ENCODE measurements at places on chromosomes 12 and 14.

DNA sequence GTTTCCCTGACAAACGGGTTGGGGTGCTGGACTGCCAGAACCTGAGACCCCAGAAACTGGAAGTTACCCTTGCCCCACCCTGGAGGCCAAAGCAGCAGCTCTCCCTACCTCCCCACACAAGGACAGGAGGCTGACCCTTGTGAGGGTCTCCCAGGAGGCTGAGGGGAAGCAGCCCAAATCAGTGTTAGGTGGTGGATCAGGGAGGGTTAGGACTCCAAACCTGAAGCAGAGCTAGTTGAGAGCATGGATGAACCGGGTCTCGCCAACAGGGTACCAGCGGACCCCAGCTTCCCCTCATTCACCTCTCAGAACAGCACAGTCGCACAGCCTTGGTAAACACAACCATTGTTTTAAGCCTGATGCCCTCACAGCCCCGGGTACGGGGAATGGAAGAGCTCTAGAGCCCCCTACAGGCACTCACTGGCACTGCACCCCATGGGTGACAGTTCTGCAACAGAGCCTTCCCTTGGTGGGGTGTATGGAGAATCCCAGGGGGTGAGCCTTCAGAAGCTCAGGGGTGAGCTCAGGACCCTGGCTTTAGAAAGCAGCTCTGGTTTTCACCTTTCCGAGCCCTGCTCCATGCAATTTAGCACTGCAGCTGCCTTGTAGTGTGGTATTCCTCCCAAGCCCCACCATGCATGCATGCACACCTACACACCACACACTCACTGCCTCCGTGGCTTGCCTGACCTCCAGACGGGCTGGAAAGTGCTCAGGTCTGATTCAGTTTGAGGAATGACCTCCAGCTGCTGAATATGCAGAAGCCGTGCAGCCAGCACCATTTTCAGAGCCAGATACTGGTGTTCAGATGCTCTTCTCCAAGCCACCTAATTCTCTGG lies 11.2 kb downstream of the ESRRB start:
- peak; percentile 23 for DNase-seq

- DNase-seq, result no peak
These were observed 480.8 kb downstream of the RMST start for GRCh38 chr12:97943359-97943758.

- no peak for DNase-seq
These were observed 59.6 kb upstream of the LRTM2 start for GRCh38 chr12:1760566-1761382.

DNA sequence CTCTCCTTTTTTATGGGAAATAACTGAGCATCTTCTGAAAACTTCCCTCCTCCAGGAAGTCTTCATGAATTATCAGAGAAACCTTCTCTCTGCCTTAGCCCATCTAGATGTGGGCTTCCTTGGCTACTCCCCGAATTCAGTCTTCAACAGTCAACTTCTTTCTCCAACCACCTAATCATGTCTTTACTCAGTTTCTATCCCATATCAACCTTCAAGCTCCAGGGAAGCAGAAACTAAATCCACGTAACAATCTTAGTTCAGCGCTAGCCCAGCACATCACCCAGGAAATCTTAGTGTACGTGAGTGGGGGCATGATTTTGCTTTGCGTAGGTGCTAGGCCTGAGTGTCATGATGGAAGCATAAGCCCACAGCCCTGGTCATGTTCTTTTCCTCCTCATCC lies 12.7 kb upstream of the KRT77 start:
- no peak for DNase-seq

DNA sequence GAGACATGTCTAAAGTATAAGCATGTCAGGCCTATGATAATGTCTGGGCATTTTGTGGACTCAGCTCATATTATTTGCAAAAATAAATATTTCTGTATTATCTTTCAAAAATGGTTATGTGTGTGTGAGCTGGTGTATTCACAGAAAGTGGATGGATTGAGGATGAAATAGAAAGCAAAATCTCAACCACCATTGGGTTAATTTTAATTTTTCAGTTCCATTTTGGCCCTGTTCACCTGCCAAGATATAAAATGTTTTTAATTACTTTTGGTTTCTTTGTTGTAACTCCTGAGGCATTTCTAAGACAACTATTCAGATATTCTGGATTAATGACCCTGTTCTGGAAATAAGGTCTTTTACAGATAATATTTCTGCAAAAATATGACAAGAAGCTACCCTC lies 232.7 kb upstream of the PPFIA2 start:
- no peak for DNase-seq

- no peak for DNase-seq
These were observed 43.0 kb downstream of the SMIM41 start for GRCh38 chr12:52122540-52122871.

- DNase-seq, result no peak
These were observed 16.9 kb upstream of the EIF2B2 start for GRCh38 chr14:74985806-74986205.

- no peak for DNase-seq
These were observed 3.3 kb downstream of the WASHC4 start for GRCh38 chr12:105110851-105111250.

DNA sequence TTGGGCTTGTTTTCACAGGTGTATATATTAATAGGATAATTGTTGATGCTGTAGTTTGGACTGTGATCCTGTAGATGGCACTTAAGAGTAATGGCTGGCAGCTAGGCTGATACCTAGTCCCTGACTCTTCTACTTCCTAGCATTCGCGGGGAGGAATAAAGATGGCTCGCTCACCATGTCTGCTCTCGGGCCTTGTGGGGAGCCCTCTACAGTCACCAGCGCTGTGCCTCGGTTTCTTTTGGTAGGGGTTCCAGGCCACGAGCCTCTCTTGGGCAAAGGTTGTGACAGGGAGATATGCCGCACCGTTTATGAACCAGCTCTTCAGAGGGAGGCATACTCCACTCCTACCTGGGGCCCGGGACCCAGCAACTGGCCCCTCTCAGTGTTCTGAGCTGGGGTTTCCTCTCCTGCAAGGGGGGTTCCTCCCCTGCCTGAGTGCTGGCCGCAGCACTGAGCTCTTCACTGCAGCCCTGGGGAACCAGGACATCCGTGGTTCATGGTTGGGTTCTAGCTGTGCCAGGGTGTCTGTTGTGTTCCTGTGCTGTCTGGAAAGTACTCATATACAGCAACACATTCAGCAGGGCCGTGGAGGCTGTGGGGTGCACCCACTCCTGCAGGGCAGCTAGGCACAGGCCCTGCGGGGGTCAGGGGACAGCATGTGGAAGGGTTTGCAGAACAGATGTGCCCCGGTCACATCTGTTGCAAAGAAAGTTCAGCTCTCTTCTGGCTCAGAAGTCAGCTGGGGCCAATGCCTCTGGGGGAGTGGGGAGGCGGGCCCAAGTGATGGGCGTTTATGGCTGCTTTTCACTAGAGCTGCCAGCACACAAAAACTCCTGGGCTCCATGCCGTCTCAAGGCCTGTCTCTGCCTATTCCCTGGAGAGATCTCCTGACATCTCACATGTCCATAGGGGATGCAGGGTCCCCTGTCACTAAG lies 147.9 kb downstream of the PPFIA2 start:
- no peak for DNase-seq

- no peak for DNase-seq
These were observed 184.2 kb upstream of the FOXN3 start for GRCh38 chr14:89600950-89601826.

- DNase-seq, result no peak
These were observed 31.0 kb upstream of the LGALS3 start for GRCh38 chr14:55097881-55098560.

DNA sequence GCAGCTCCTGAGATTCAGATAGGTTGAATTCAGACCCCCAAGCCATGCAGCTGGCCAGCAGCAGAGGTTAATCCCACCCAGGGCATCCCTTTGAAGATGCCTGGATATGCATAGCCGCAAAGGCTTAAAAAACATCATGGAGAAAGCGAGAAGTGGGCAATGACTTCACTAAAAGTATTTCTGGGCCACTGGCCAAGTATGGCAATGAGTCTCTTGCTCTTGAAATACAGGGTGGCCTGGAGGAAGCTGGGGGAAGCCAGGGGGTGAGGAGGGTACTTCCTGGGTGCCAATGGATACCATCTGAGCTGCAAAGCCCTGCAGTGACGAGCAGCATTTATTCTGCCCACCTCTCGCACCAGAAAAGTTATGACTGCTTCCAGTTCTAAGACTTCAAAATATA lies 539.3 kb upstream of the TBX3 start:
- DNase-seq, result no peak

DNA sequence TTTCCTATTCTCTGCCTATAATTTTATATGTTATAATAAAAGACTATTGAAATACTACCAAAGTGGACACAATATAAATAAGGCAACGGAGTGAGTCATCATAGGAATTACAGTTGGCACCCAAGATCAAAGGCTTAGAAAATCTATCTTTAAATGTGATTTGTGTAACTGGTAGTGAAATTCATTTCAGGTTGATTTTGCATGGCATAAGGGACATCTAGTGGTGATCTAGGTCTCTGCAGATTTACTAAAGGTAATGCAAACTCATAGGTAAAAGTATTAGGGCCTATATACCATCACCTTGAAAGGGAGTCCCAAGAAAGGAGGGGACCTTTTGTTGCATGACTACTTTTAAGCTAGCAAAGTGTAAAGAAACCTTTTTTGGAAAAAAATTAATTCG lies 527.2 kb downstream of the NRXN3 start:
- no peak for DNase-seq

DNA sequence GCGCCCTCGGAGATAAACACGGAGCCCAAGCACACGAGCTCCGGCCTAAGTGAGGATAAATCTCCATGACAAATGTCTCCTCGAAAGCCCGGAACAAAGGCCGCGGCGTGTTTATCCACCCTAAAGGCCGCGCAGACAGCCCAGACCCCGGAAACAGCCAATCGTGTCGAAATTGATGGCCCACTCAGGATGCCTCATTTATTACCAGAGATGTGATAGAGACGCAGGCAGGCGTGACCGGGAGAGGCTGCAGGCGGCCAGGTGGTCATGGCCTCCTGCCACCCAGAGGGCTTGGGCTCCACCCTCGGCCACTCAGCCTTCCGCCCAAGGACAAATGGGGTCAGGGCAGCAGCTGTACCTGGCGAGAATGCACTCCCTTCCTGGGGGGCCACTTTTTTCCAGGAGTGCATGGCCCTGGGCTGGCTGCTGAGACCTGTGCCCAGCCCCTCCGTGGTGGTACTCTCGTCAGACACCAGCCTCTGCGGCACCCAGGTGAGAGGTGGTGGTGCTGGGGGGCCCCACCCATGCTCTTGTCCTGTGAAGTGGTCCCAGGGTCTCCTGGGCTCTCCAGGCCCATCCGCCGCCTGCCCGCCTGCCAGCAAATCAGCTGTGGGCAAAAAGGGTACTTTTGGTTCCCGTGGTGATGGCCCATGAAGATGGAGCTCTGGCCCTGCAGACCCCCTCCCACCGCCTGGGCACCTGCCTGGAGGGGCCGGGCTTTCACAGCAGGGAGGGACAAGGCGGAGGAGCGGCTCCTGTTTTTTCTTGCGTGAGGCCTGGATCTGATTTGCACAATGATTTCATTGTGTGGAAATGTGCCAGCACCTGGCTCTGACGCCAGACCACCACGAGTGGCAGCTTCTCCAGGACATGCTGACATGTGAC lies 211.5 kb upstream of the C14orf180 start:
- no peak for DNase-seq

- no peak for DNase-seq
These were observed 107.3 kb upstream of the RTL1 start for GRCh38 chr14:101010835-101011234.

DNA sequence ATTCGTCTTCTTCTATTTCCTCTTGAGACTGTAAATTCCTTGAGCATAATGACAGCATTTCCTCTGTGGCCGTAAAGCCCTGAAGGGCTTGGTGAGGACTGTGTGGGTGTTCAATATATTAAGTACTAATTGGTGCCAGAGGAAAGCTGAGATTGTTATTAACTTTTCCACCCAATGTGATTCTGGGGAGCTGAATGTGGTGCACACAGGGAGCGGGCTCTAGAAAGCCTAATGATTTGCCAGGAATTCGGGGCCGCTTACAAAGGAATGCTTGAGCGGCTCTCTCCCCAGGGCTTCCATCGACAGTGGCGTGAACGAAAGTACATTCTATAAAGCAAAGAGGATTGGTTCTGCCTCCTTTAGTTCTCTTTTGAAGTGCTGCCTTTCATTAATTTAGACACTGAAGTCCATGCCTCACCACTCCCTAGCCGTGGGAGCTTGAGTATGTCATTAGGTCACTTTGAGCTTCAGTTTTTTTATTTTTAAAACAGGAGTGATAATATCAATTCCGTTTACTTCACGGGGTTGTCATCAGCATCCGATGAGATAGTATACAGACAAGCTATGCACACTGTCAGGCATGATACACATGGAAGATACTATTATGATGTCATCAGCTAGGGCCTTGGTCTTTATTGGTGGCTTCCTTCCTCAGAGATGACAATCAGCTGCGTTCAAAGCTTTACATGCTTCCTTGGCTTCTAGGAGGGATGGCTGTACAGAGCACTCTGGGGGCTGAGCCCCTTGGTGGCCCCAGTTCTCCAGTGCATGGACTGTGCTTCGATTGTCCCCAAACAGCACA lies 11.0 kb upstream of the GSG1 start:
- DNase-seq, result no peak

DNA sequence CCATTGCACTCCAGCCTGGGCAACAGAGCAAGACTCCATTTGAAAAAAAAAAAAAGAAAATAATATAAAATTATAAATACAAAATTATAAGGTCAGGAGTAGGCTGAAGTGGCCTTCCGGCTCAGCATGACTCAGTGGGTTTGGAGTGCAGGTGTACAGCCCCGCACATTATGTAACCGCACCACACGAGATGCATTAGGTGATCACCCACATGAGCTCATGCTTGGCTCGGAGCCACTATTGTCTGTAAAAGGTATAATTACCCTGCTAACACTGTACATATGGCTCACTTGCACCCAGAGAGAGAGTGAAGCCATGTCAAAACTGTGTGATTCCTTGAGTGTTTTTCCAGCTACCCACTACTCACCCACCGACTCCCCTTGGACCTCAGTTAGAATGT lies 557.0 kb downstream of the SLC6A15 start:
- no peak for DNase-seq

DNA sequence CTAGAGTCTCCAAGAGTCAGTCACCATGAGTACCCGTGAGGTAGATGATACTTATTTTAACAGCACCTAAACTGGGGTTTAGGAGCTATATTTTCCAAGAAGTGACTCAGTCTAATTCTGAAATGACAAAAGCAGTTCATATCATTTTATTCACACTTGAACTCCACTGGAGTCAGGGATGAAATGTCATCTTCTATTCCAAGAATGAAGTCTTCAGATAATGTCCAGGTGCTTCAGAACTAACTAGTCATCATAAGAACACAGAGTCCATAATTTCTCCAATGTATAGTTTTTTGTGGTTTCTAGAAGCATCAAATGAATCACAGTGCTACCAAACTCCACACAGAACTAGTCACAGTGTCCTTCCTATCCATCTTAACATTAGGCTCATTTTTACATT lies 13.3 kb downstream of the DNM1L start:
- no peak for DNase-seq

GRCh38 chr12:44389896-44390295 lies 486.2 kb downstream of the NELL2 start:
- DNase-seq, result no peak

DNA sequence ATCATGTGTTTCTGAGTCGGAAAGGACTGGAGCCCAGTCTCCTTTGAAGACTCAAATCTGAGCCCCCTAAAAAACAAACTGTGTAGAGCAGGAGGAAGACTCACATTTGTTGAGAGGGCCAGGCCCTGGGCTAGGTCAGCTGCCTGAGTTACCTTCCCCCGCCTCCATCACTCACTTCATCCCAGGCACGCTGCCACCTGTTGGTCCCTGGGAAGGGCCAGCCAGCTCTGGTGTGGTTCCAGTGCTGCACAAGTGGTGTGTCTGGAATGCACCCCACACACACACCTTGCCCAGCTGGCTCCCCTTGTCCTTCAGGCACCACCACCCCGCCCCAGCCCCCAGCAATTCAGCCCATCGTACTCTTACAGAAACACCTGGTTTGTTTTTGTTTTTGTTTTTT lies 9.0 kb downstream of the MVK start:
- DNase-seq, result no peak
